ELF-1 (cell line): ENCODE measurements at places on chromosomes 2 and 18.

- no peak for DNase-seq
These were observed 6.9 kb upstream of the SLC11A1 start for GRCh38 chr2:218375212-218375611.

DNA sequence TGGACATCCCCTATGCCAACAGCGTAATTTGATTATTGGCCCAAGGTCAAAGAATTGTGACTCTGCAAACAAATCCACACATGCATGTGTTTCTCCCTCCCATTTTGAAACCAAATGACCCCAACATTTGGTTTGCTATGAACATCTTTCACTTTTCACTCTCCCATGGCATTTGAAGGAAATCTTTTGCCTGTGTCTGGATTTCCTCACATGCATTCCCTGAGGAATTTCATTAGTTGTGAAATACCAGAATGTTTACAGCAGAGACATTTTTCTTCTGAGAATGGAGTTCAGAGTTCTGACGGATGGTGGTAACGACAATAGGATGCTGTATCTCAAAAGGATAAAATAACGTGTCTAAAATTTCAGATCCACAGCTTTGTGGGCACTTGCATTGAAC is 60.3 kb upstream of the LMAN1 start:
- DNase-seq: no peak

- DNase-seq: peak; percentile 32
These were observed 27.9 kb downstream of the XDH start for GRCh38 chr2:31386648-31387047.

DNA sequence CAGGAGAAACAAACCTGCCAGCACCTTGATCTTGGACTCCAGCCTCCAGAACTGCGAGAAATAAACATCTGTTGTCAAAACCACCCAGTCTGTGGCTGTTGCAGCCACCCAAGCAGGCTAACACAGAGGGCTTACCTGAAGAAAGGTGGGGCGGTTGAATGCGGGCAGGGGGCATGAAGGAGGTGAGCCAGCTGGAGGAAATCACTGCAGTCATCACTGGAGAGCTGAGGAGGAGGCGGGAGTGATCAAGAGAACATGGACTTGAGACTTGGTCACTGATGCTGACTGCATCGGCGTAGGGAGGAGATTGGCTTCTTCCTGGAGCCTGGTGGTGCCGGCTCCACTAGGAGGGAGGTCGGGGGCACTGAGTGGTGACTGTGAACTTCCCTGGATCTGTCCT is 14.6 kb upstream of the ARMC9 start:
- DNase-seq: no peak

GRCh38 chr2:56522605-56523089 is 338.9 kb downstream of the CCDC85A start:
- DNase-seq: no peak

DNA sequence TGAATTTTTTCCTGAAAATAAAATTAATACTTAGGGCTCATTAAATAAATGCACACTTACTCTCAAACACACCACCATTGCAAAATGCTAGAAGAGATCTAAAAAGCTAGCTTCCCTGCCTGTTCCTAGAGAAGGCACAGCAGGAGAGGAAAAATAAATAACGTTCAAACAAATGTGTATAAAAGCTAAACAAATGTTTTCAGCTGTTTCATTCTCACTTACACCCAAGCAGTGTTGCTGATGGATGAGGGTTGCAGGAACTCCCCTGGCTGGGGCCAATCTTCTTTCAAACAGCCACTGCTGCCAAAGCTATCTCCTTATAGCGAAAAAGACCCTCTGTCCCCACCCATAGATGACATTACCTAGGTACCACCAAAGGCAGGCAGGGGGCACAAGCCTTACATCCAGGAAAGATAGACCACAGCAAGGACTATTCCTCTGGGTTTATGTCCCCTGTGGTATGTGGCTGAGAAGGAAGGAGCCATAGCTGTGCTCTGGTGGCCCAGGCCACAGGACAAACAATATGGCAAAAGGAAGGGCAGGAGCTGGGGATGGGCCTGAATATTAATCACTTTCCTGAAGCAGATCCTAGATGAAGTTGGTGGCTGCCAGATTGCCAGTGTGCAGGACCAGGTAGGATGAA is 214.6 kb downstream of the TTC32 start:
- peak; percentile 47 for DNase-seq

DNA sequence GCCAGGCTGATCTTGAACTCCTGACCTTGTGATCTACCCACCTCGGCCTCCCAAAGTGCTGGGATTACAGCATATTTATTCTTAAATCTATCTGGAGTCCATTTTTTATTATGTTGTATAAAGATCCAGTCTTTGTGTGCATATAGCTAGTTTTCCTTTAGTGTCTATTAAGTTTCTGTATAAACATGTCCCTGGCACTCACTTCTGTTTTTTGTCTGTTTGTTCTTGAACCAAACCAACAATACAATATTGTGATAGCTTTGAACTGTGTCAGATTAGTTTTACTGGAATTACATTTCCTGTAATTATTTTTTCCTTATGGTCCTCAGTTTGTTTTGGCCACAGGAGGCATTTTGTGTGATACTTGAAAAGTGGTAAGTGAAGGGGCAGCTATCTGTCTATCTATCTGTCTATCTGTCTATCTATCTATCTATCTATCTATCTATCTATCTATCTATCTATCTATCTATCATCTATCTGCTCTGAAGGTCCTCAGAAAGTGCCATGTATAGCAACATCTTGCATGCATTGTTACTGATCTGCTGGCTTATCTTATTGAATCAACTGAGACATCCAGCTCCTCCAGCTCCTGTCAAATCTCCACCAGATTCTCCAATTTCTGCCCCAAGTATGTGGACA is 70.9 kb upstream of the ACVR1 start:
- DNase-seq: no peak

DNA sequence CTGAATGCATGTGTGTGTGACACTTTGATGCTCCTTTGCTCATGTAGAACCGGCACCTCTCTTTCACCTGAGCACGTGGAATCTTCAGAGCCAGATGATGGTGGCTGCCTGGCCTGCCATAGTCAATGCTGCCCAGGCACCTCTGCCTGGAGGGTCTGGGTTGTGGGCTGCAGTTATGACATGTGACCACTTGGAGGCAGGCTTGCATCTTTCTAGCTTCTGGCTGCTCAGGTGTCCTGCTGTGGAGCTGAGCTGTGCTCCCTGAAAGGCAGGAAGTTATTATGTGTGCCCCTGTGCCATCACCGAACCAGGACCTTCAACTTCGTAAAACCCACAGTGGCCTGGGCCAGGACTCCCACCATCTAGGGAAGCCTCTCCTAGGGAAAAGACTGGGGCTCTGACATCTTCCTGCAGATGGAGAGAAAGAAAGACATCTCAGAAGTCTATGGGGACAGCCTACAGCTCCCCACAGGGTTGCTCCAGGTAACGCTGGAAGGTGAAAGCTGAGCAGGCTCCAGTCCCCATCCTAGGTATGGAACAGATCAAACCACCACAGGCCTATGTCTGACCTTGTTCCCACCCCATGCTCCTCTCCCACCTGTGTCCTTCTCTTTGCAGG is 30.2 kb downstream of the PSD4 start:
- DNase-seq: peak; percentile 92

GRCh38 chr2:4976407-4976806 is 715.8 kb upstream of the SOX11 start:
- peak; percentile 28 for DNase-seq

GRCh38 chr2:156279446-156280150 is 52.9 kb downstream of the NR4A2 start:
- DNase-seq: no peak
